ENCODE measurements at places on chromosomes 12 and 14.

- no peak for DNase-seq
Measured at GRCh38 chr12:131454418-131455217, 256.3 kb upstream of the SFSWAP start.

DNA sequence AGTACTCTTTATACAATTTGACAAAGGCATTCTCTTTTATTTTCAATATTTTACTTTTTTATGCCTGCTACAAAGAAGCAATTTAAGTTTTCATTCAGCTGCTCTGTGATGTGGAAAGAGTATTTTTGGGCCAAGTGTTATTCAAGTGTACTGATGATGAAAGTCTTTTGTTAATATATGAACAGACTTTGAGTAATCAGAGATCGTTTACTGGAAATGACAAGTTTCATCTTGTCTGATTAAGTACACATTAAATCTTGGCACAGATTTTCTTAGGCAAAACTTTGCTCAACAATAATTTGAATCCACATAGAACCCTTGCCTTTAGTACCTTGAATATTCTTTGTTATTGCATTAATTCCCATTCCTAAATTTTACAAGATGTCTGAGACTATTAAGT lies 13.3 kb upstream of the PZP start:
- no peak for DNase-seq

- no peak for DNase-seq
Measured at GRCh38 chr14:101948666-101949216, 15.6 kb upstream of the DYNC1H1 start.

DNA sequence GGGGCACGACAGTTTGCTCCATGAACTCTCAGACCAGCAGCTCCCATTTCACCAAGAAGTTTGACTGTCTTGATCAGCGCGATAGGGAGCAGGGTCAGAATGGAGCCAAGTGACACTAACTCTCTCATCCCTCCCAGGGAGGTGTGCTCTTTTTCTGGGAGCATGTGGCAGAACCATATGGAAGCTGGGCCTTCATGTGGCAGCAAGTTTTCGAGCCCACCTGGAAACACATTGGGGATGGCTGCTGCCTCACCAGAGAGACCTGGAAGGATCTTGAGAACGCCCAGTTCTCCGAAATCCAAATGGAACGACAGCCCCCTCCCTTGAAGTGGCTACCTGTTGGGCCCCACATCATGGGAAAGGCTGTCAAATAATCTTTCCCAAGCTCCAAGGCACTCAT lies 24.0 kb downstream of the ITGA7 start:
- no peak for DNase-seq

- no peak for DNase-seq
Measured at GRCh38 chr12:71610031-71610795, 53.4 kb downstream of the ZFC3H1 start.

GRCh38 chr12:92736605-92737004 lies 33.8 kb downstream of the PLEKHG7 start:
- DNase-seq: no peak

GRCh38 chr12:121366063-121366459 lies 13.8 kb upstream of the ANAPC5 start:
- no peak for DNase-seq

GRCh38 chr12:57940052-57940914 lies 1.1 kb upstream of the ATP23 start:
- DNase-seq: no peak

DNA sequence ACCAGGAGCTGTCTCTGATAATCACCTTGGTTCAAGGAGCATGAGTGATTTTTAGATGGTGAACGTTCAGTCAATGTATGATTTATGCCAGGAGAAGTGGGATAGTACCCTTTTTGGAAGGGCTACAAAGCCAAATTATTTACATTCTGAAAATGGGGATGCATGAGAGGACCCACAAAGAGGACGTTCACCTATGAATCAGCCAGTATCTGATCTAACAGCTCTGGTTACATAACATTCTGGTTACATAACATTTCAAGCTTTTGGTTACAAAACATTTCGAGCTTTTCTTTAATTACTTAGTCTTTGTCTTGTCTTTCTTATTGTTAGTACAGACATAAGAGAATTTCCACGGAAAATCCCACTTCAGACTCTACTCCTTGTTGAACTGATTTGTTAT lies 68.8 kb downstream of the SLCO1A2 start:
- DNase-seq: no peak

- DNase-seq: no peak
Measured at GRCh38 chr12:1838205-1838993, 18.0 kb downstream of the LRTM2 start.

GRCh38 chr12:76029982-76030340 lies 1.6 kb downstream of the PHLDA1 start:
- no peak for DNase-seq

DNA sequence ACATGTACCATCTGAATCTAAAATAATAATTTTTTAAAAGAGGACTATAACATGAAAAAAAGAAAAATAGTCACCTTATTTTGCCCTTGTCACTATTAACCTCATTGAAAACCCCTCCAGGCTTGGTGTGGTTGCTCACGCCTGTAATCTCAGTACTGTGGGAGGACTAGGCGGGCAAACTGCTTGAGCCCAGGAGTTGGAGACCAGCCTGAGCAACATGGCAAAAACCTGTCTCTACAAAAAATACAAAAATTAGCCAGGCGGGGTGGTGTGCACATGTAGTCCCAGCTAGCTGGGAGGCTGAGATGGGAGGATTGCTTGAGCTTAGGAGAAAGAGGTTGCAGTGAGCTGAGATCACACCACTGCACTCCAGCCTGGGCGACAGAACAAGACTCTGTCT lies 126.3 kb upstream of the KRAS start:
- DNase-seq: no peak

DNA sequence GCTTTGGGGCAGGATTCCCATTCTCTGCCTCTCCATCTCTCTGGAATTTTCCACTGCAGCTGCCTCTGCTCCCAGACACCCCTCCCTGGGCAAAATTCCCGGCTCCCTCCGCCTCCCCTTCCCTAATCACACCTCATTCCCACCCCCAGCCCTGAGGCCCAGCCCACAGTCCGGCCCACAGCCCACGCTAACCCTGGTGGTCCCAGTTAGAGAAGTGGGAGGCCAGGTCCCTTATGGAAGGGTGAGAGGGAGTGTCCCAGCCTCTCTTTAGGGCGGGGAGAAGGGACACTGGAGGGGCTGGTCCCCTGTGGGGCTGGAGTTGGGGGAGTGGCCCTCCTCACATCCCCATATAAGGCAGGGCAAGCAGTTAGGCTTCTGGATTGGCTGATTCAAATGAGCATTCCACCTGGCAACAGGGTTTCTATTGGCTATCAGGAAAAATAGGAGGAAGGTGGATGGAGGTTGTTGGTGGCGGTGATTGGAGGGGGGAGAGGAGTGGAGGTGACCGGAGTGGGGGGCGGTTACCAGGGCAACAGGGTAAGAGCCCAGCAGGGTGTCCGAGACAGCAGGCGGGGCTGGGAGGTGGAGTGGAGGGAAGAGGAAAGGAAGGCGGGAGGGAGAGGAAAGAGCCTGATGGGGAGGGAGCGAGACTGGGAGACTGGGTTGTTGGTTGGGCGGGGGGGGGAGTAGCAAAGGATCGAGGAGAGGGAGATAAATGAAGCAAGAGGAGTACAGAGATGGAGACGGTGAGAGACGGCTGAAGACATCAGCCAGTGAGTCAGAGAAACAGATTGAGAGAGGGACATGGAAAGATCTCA lies 1.9 kb upstream of the PTMS start:
- DNase-seq: peak; percentile 16

GRCh38 chr14:68794851-68795596 lies 2.2 kb upstream of the ZFP36L1 start:
- DNase-seq: no peak

DNA sequence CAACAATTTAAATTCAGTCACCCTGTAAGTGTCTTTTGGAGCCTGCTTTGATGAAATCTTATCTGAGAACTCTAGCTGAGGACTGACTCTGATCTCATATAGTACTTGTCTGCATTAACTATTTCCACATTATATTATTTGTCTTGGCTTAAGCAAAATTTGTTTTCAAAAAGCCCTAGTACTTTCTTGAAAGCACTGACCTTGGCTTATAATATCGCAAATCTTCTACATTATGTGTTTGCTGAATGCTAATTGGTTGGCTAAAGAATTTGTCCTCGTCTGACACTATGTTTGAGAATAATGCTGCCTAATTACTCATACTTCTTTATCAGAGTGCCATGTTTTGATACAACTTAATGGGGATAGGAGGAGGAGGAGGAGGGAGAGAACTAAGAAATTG lies 46.9 kb upstream of the FLRT2 start:
- DNase-seq: no peak

DNA sequence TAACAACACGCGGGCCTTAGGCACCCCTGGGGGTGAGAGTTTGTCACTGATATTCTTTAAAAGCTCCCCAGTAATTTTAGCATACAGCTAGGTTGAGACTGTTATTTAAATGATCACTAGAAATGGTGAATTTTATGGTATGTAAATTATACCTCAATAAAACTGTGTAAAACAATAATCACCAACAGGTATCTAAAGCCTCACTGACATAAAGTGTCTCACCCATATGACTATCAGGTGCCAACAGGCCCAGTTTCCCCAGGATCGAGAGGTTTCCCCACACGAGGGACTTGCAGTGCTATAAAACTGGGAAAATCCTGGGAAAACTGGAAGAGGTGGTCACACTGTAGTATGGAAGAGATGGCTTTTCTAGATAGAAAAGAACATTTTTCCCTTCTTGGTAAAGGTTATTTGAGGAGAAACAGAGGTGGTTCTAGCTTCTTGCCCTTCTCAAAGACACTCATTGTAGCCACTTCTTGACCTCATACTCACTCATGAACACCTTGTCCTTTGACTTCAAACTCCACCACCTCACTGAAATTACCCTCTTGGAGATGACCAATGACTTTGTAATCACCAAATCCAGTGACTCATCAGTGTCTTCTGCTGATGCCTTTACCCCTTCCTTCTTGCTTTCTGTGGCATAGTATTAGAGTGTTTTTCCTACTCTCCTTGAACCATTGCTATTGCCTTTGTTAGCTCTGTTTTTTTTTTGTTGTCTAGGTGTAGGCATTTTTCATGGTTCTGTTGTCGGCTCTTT lies 24.8 kb upstream of the NUBPL start:
- DNase-seq: no peak

GRCh38 chr14:92496191-92496857 lies 17.3 kb upstream of the RIN3 start:
- no peak for DNase-seq

- peak; percentile 10 for DNase-seq
Measured at GRCh38 chr14:59507063-59507751, 22.9 kb downstream of the JKAMP start.

DNA sequence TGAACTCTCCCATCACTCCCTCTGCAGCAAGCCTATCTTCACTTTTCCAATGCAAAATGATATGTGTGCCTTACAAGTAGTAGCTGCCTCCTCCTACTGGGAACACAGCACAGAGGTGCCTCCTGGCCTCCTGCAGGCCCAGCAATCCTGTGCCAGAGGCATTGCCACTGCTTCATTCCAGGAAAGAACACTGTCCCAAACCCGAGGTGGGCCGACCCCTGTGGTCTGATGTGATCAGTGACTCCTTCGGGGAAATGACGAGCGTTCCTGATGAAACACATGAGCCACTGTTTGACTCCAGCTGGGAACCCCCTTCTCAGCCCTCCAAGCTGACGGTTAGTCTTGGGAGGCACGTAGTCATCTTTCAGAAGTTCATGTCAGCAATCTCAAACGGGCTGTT lies 19.5 kb downstream of the PSMC1 start:
- no peak for DNase-seq

GRCh38 chr12:89476232-89476631 lies 48.4 kb downstream of the GALNT4 start:
- DNase-seq: no peak

GRCh38 chr12:67483871-67484554 lies 164.5 kb upstream of the DYRK2 start:
- no peak for DNase-seq

DNA sequence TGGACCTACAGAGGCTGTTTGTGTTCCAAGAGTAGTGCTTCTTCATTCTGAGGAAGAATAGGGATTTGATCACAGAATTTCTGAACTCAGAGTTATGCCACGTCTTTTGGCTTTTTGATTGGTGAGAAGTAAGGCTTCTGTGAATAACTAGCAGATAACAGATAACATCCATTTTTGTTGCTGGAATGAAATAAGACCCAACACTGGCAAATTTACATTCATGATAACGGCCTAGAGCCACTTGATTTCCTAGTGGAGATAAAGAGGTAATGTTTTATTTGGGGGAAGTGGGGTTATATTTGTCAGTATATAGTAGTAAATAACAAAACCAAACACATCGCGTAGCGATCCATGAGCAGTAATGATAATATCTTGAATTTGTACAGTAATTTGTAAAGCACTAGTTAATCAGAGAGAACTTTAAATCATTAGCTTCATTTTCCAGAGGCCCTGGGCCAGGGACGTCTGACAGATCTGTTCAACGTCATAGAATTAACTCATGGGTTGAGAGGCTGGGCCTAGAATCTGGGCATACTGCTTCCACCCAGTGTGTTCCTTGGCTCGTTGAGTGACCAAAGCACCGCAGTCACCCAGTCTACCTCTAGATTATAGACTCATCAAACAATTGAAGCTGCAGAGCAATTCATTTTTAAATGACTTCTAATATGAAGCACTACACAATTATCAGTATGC lies 79.6 kb downstream of the HMGA2 start:
- DNase-seq: no peak

- DNase-seq: no peak
Measured at GRCh38 chr12:24409868-24410267, 460.4 kb upstream of the SOX5 start.

GRCh38 chr14:64870160-64870559 lies 9.5 kb downstream of the SPTB start:
- no peak for DNase-seq

- DNase-seq: no peak
Measured at GRCh38 chr14:54818201-54819133, 84.2 kb downstream of the GCH1 start.

DNA sequence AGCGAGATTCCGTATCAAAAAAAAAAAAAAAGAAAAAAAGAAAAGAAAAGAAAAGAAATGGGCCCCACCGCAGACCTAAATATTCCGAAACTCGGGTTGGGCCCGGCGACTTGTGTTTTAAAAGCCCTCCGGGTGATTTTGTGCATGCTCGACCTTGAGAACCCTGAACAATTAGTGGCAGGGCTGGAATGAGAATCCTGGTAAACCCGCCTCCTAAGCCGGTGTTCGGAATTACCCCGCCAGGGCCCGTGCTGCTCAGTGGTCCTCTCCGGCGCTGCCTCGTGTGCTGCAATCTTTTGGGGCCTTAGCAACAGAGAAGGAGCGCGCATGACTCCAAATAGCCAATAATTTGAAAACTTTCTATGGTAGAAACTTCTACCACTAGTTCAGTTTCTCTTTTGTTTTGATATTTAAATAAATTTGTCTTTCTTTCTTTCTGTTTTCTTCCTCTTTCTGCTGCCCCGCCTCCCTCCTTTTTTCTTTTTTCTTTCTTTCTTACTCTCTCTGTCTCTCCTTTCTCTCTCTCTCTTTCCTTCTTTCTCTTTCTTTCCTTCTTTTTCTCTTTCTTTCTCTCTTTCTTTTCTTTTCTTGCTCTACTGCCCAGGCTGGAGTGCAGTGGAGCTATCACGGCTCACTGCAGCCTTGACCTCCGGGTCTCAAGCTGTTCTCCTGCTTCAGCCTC lies 1.5 kb upstream of the GALNT6 start:
- no peak for DNase-seq

- DNase-seq: no peak
Measured at GRCh38 chr14:47536341-47536740, 139.1 kb downstream of the MDGA2 start.

- DNase-seq: peak; percentile 10
Measured at GRCh38 chr14:59187802-59188460, 536 bp upstream of the DAAM1 start.

- DNase-seq: no peak
Measured at GRCh38 chr12:130689408-130690405, 26.4 kb downstream of the RIMBP2 start.

- no peak for DNase-seq
Measured at GRCh38 chr12:129101816-129102215, 248.5 kb downstream of the GLT1D1 start.

- no peak for DNase-seq
Measured at GRCh38 chr12:29317556-29318363, 63.2 kb downstream of the ERGIC2 start.
